NCI-H526 (cell line): ENCODE measurements at places on chromosomes 1 and 21.

- DNase-seq: no peak
These were observed 70.1 kb upstream of the ARHGEF16 start for GRCh38 chr1:3384407-3384806.

DNA sequence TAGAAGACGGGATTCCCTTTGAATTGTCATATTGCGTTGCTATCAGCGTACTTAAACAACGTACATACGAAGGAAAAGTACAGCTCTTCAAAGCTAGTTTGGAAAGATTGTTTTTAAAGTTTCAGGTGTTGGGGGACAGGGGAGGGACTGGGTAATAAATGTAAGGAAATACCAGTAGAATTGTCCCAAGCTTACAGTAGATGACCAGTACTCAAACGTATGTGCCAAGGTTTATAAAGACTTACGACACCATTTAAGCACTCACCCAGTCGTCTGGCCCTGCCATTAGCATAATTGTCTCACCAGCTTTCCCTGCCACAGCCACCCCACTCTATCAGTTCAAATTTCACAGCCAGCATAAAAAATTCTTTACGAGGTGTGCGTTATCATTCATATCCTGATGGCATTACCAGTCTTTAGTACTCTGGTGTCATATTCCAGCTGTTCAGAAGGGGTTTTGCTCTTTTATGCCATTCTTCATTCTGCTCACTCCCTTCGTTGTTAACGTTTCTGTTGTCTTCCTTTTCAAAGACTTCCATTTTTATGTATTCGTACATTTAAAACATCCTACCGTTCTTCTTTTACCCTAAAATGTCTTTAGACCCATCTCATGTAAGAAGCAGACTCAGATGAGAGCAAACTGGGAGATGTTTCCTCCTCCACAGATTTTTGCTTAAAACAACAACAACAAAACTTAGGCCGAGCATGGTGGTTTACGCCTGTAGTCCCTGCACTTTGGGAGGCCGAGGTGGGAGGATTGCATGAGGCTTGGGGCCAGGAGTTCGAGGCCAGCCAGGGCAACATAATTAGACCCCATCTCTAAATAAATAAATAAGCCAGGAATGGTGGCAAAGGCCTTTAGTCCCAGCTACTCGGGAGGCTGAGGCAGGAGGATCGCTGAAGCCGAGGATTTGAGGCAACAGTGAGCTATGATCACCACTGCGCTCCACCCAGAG lies 1.0 kb upstream of the HP1BP3 start:
- peak; percentile 32 for DNase-seq

GRCh38 chr1:70331962-70332361 lies 22.6 kb downstream of the ANKRD13C start:
- no peak for DNase-seq

- peak; percentile 39 for DNase-seq
These were observed 1.1 kb downstream of the WARS2 start for GRCh38 chr1:119139403-119139802.

- DNase-seq: no peak
These were observed 33.7 kb downstream of the CFH start for GRCh38 chr1:196685506-196685905.

- DNase-seq: no peak
These were observed 12.9 kb downstream of the ADPRS start for GRCh38 chr1:36101546-36101945.

GRCh38 chr1:25243907-25244306 lies 3.3 kb downstream of the RSRP1 start:
- DNase-seq: no peak

DNA sequence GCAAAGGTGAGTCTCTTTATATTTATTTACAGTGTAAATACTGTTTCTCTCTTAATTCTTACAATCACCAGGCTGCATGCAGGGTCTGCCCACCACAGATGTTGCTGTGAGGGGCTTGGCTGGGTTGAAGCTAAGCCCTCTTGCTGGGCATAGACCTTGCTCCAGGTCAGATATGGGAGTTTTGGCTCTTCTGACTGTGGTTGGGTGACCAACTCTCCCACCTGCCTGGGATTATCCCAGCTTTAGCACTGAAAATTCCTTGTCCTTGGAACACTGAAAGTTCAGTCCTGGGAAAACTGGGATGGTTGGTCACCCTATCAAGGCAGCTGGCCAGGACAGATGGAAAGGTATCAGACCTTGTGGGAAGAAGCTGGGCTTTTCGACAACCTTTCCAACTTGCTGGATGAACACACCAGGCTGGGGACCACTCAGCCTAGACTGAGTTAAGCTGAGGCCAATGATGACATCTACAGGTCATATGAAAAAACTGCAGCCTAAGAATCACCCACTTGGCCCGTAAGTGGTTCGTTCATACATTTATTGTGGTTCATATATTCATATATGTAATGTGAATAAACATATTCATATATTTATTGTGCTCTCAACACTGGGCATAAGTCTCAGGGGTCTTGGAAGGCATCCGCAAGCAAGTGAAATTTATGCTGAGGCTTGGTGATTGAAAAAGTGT lies 26.6 kb upstream of the HPDL start:
- peak; percentile 92 for DNase-seq

- peak; percentile 27 for DNase-seq
These were observed 1.6 kb upstream of the HYI start for GRCh38 chr1:43455213-43455889.

DNA sequence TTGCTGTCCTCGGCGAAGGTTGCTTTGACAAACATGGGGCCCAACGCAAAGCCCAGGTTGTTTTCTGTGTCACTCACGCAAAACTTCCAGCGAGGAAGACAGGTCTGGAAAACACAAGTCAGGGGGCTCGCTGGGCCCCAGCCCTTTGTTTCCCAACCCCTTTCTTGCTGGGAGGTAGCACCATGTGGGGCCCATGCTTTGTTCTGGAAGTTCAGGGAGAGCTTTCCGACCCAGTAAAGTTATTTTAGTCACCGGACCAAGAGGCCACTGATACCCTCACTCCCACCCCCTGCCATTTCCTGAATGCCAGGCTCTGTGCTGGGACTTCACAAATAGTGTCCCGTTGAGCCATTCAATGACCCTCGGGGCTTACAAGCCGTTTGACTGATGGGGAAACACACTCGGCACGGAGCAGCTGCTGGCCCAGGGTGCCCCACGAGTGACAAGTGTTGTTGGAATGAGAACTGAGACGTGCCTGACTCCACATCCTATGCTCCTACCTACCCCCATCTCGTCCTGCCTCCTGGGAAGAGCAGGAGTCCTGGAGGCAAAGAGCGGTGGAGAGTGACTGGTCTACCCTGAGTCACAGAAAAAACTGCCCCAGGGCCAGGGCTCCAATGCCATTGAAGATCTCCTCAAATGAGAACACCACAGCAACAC lies 52.0 kb downstream of the ECE1 start:
- no peak for DNase-seq

GRCh38 chr1:112981426-112981825 lies 25.4 kb upstream of the SLC16A1 start:
- DNase-seq: no peak

GRCh38 chr1:170218257-170218650 lies 72.5 kb downstream of the NTMT2 start:
- DNase-seq: no peak

- no peak for DNase-seq
These were observed 16.8 kb upstream of the ERVH48-1 start for GRCh38 chr21:42942244-42942643.

GRCh38 chr1:41536361-41536802 lies 51.9 kb upstream of the EDN2 start:
- DNase-seq: no peak

GRCh38 chr1:229843627-229844238 lies 217.7 kb downstream of the URB2 start:
- DNase-seq: peak; percentile 39

- no peak for DNase-seq
These were observed 10.7 kb downstream of the MACF1 start for GRCh38 chr1:39214998-39215873.

- DNase-seq: peak; percentile 21
These were observed 435.5 kb downstream of the SIPA1L2 start for GRCh38 chr1:232194424-232194823.

GRCh38 chr21:44363278-44363677 lies 9.9 kb downstream of the TRPM2 start:
- DNase-seq: no peak

GRCh38 chr1:233290396-233291034 lies 5.0 kb downstream of the PCNX2 start:
- no peak for DNase-seq

GRCh38 chr21:42746593-42747275 lies 93.3 kb downstream of the PDE9A start:
- no peak for DNase-seq

DNA sequence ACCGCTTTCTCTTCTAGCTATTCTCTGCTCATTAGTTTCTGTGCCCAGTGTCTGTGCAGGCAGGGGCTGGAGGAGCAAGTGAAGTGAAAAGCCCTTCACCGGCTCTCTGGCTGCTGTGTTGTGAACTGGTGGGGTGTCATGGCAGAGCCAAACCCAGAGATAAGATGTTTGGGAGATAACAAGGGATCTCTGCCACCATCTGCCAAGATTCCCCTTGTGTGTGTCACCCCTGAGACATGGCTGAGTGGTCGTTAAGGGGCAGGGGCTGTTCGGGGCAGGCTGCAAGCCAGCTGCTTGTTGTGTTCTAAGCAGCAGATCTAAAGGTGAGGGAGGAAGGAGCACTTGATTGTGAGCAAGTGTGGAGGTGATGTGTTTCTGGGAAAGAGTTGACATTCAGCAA lies 24.5 kb downstream of the CNIH3 start:
- DNase-seq: no peak

DNA sequence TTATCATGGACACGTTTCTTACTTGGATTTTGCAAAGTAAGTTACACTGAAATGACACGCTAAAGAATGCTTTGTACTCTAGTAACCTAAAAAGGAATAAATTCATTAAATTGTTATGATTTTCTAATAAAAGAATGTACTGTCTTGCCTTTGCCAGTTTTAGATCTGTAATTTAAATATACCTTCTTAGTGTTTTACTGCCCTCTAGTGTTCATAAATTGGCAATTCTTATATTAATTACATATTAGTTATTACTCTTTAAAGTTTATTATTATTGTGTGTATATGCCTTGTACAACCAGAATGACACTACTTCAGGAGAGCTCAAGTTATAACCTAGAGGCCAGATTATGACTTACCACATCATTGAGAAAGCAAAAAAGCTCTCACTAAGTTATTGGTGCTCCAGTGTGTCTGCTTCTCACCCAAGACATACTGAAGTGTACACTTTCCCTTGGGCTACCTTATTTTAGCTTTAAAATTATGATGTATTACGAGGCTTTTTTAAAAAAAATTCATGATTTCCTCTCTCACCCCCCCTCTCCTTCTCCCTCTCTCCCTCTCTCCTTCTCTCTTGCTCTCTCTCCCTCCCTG lies 169.9 kb downstream of the HS2ST1 start:
- DNase-seq: peak; percentile 51

GRCh38 chr1:2320006-2320405 lies 71.3 kb downstream of the MORN1 start:
- no peak for DNase-seq

DNA sequence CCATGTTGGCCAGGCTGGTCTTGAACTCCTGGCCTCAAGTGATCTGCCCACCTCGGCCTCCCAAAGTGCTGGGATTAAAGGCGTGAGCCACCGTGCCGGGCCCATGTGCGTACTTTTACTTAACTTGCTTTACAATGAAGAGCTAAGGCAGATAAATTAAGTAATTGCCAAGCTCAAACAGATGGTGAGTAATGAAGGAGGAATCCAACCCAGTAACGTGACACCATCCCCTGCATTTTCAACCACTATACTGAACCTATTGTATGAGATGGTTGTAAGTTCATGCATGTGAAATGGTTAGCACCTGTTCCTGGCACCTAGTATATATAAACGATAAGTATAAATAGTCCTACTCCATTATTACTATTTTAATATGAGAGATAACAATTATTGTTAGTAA lies 588.0 kb upstream of the BEND5 start:
- no peak for DNase-seq

DNA sequence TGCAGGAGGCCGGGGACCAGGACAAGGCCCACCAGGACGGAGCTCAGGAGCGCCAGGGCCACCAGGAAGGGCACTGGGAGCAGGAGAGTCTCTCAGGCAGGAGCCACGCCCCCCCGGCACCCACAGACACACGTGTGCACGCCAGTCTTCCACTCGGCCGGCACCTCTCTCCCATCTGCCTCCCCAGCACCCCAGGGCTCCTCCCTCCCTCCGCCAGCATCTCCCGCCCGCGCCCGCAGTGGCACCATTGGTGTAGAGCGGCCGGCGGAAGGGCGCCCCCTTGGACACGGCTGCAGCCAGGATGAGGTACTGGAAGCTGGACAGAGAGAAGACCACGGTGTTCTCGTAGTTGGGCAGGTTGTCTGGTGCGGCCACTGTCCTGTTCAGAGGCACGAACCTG lies 6.1 kb upstream of the MFAP2 start:
- no peak for DNase-seq

DNA sequence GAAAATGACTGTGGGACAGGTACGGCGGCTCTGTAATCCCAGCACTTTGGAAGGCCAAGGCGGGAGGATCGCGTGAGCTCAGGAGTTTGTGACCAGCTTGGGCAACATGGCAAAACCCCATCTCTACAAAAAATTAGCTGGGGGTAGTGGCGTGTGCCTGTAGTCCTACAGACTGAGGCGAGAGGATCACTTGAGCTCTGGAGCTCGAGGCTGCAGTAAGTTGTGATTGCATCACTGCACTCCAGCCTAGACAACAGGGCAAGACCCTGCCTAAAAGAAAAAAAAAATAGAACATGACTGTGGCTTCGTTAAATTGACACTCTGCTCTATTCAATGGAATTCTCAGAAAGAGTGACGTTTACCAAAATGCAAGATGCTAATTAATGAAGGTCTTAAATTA lies 3.9 kb upstream of the DBT start:
- DNase-seq: no peak

DNA sequence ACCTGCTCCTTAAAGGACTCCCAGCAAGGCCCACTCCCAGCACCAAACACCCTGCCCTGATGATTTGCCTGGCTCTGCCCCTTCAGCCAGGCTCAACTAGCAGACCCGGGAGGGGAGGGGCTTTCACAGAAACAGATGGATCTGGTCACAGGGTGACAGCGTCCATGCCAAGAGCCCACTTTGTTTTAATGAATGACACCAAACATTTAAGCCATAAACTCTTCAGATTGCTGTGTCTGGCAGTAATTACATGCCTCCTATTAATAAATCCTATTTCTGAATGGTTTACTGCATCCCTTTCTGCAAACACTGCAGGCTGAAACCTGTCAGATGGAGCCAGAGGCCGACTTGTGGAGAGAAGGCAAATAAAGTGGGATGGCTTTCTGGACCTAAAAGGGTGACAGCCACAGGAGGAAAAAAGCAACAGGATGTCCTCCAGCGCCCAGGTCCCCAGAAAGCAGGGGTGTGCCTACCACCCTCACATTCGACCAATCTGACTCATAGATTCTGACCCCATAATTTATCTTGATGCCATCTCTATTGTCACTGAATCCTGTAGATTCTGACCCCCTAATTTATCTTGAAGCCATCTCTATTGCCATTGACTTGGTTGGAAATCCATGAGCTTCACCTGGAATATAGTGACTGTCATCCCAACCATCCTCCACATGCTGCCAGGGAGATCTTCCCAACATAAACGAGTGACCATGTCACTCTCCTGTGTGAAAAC lies 200.9 kb downstream of the PLPP3 start:
- peak; percentile 33 for DNase-seq

GRCh38 chr21:46264046-46264689 lies 21.2 kb downstream of the MCM3AP start:
- DNase-seq: no peak
